Bladder microvascular endothelial cell (primary cell): ENCODE measurements at places on chromosomes 2 and 18. TPM values are rescaled to one million over a fixed set of nuclear protein-coding genes. Genes with fewer than 3 reads are reported as not detected.

The CNGA3 gene
- not detected in 2 replicates for total RNA-seq

The OXER1 gene
- not detected in 2 replicates for total RNA-seq

The PRKAG3 gene
- total RNA-seq, result not detected in 2 replicates

The MAL gene
- total RNA-seq, result not detected in 2 replicates

The TMEM17 gene
- 0.65 and 1.1 TPM in 2 replicates for total RNA-seq
